ENCODE measurements at places on chromosomes 3 and 15. TPM values are rescaled to one million over a fixed set of nuclear protein-coding genes. Genes with fewer than 3 reads are reported as not detected.

DNA sequence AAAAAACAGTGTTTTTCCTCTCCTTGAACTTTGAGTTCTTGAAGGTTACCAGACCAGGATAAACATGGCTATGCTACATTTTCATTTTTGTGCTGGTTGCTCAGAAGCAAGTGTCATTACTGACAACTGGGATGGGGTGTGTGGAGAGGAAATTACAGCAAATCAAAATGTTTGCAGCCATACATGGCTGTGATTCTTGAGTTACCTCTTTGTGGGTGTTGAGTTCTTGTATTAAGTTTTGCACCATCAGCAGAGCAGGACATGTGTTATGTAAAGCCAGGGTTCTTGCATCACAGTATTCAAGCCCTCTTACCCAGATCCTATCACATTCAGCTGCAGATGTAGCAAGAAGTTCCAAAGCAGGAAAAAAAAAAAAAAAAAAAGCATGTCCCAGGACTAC lies 53.9 kb upstream of the ATOSA start:
- DNase-seq, result no peak

ZNF385D gene
- total RNA-seq, result 56.5 TPM

DNA sequence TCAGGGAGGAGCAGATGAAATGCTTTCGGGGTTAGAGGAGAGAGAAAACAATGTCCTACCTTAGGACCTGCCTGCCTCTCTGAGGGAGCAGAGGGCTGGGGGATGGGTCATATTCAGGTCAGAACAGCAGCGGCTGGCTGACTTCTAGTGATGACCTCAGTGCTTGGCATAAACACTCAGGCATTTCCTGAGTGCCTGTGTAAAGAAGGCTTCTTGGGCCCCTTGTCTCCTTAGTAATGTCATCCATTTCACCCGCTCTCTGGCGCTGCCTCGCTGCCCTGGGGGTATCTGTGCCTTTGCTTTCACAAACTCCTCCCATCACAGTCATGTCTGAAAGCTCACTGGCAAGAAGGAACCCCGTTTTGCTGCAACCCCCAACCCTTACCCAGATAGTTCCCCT lies 82.9 kb upstream of the GSK3B start:
- no peak for DNase-seq

TEX55 gene
- total RNA-seq, result not detected

- DNase-seq, result peak; percentile 10
These were observed 98.9 kb downstream of the LINGO1 start for GRCh38 chr15:77533578-77534430.

DNA sequence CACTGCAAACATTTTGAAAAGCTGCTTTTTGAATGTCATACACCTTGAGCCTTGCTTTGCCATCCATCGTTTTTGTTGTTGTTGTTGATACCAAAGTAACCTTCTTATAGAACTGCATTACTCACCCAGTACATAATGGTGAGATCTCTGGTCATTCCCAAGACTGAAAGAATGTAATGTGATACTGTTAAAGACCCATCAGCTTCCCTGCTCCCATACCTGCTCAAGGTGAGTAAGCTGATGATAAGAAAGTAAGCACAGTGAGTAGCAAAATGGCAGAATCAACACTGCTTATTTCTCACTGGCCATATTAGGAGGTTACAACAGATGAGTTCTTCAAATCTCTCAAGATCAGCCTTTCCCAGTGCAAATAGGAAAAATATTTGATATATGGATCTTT lies 89.8 kb downstream of the CADPS start:
- no peak for DNase-seq

SLC12A1 gene
- total RNA-seq, result 2.0 TPM

IL5RA gene
- total RNA-seq, result not detected

SYNPR gene
- 111 TPM for total RNA-seq

GRCh38 chr3:71447803-71448202 lies 135.7 kb downstream of the FOXP1 start:
- no peak for DNase-seq

- DNase-seq, result no peak
These were observed 7.2 kb downstream of the CLCN2 start for GRCh38 chr3:184354121-184354728.

SEMA3G gene
- 4.3 TPM for total RNA-seq

DNA sequence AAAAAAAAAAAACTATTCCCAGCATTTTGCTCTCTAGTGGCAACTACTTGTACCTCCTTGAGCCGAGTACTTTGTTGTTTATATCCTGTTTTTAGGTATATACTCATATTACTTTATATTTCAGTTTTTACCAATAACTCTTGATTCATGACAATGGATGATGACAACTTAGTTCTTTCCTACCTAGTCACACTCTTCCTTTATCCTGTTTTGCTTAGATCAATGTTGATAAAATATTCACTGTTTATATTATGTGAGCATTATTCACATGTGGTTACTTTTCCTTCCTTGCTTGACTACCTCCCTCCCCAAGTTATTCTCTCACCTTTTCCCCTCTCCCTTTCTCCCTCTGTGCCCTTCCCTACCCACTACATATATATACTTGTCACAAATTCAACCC lies 53.7 kb downstream of the NKIRAS1 start:
- no peak for DNase-seq

- DNase-seq, result peak; percentile 66
These were observed at the start of gene PPM1L for GRCh38 chr3:160755776-160756304. TSS of gene PPM1L (plus strand) at chr3:160756231.

- no peak for DNase-seq
These were observed 152.9 kb upstream of the SOX2 start for GRCh38 chr3:181558870-181559269.

- DNase-seq, result no peak
These were observed 12.9 kb downstream of the AMOTL2 start for GRCh38 chr3:134361162-134361835.

- DNase-seq, result peak; percentile 92
These were observed at the start of gene NFKBIZ for GRCh38 chr3:101848754-101849713. TSS of gene NFKBIZ (plus strand) at chr3:101849514. CDS start at chr3:101849629, 115 bp downstream.

ANKRD63 gene
- total RNA-seq, result 2.8 TPM

- DNase-seq, result no peak
These were observed 11.9 kb upstream of the PARL start for GRCh38 chr3:183896610-183897009.

ASB14 gene
- total RNA-seq, result not detected

DNA sequence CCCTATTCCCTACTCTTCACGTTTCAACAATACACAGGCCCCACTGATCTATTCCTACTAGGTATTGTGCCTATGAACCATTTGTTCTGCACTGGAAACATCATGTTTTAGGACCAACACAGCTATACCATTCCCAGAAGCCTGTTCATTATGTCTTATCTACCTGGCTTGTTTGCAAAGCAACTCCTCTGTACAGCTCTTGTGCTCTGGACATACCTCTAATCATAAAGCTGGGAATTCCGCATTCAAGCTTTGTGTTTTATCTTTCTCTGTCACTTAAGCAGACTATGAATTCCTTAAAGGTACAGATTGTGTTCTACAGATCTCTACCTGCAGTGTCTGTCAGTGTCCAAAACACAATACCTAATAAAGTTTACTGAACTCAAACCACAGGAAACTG lies 87.5 kb upstream of the CSPG5 start:
- DNase-seq, result no peak

DNA sequence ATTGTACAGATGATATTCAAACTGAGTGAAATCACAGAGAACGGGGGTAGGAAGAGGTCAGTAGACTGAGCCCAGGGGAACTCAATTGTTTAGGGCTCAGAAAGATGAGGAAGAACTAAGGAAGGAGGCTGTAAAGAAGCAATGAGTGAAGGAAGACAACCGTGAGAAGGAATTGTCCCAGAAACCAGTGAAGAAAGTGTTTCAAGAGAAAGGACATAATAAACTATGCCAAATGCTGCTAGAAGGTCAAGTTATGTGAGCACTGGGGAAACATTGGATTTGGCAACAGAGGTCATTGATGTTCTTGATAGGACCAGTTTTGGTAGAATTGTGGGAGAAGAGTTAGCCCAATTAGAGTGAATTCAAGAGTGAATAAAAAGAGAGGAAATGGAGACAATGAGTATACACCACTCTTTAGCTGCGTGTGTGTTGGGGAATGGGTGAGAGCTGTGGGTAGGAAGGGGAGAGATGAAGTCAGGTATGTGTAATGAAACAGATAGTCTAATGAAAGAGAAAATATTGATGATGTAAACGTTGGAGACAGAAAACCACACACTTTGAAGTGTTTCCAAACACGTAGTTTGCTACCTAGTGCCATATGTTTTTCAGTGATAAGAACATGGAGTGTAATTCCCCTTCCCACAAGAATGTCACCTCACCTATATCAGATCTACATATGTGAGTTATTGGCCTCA lies 42.5 kb upstream of the MME start:
- no peak for DNase-seq

CCDC54 gene
- total RNA-seq, result not detected

GUCA1C gene
- not detected for total RNA-seq

Data from dorsolateral prefrontal cortex (tissue), 122 donors.